NCI-H526 treated with DMSO at 0.1 percent for 48 hours (cell line): ENCODE measurements at places on chromosomes 7 and 10.

GRCh38 chr7:138838166-138838565 lies 40.2 kb upstream of the ATP6V0A4 start:
- DNase-seq = no peak

DNA sequence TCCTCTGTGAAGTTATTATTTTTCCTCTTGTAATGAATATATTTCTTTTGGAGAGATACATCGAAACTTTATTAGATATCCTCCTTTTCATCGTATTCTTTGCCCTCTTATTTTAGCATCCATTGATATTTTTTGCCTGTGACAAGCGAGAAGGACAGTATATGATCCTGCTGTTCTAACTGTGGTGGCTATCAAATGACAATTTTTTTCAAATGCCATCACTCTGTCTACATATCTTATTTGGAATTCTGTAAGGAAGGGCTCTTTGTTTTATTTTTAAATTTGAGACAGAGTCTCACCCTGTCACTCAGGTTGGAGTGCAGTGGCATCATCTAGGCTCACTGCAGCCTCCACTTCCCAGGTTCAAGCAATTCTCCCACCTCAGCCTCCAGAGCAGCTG lies 128.5 kb downstream of the LYZL1 start:
- no peak for DNase-seq

DNA sequence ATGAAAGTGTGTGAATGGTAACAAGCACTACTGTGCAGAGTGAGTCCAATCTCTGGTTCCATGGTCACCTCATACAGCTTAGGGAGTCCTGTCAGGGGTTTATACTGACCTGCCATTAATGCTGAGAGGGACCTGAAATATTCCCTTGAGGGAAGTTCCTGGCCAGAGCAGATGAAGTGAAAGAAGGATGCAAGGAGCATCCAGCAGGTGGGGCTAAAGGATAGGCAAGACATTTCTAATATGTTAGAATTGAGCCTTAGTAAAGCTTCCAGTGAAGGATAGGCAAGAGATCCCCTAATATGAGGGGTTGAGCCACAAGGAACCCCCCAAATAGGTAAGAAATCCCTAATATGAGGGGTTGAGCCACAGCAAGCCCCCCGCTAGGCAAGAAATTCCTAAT lies 25.5 kb upstream of the FAM221A start:
- DNase-seq = no peak

- no peak for DNase-seq
Observed at GRCh38 chr7:500521-501420, 18.9 kb downstream of the PDGFA start.

- no peak for DNase-seq
Observed at GRCh38 chr7:138875794-138876193, 77.8 kb upstream of the ATP6V0A4 start.

DNA sequence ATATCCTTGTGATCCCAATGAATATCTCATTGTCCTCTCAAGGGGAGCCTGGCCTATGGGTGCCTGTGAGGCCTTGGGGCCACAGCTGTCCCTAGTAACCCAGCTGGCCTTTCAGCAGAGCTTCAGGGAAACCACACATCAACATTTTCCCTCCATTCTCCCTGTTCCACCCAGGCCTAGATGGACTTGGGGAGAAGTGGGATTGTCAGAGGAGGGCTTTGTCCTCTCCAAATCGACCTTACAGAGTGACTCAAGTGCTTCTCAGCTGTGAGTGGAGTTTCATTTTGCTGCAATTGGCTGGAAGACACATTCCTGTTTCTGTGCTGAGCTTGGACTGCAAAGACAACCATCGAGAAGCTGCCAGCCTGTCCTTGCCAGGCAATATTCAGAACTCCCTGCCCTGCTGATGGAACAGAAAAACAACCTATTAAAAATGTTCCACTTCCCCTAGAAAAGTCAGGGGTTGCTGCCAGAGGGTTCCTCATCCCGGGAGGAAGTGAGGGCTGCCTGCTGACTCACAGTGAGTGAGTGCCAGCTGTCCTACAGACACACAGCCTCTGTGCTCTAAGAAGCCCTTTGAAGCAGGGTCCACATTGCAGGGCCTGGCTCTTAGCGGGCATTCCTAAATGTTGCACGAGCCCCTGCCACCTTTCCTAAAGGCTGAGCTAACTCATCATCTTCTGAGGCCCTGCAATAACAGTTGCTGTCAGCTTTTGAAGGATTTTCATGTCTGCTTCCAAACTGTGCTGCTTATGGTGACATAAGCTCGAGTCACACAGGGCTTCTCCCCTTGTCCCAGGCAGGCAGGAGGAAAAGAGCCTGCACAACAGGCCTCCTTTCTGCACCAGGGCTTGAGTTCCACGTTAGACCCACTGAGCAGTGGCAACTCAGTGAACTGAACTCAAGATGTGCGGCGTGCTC lies 20.5 kb downstream of the STRA8 start:
- no peak for DNase-seq

GRCh38 chr7:101395376-101395775 lies 32.7 kb downstream of the COL26A1 start:
- DNase-seq = no peak

DNA sequence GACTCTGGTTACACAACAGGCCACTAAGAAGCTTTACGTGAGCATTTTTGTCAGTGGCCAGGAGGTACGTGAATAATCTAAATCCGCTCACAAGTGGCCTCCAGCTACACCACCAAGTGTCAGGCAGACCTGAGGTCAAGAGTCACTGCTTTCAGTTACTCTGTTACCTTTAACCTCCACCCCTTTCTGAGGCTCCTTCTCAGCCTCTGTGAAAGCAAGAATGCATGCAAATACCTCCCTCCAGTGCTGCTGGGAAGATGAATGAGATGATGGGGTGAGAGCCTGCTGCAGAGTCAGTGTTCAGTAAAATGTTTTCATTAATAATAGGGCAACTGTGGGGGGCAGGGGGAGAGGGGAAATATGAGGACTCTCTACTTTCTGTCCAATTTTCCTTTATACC lies 11.2 kb downstream of the DDC start:
- DNase-seq = no peak

DNA sequence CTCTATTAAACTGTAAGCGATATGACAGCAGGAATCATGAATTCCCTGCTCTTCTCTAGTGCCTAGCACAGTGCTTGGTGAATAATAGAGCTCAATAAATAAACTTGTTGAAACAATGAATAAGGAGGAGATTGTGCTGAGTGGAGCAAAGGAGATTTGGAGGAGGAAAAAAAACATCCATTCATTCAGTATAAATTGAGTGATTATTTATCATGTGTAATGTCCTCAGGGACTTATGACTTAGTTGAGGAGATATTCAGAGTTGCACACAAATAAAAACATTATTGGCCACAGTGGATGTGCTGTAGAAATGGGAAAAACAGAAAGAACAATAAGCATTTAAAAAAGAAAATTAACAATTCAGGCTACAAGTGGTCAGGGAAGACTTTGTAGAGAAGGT lies 125.7 kb downstream of the FOXP2 start:
- no peak for DNase-seq

DNA sequence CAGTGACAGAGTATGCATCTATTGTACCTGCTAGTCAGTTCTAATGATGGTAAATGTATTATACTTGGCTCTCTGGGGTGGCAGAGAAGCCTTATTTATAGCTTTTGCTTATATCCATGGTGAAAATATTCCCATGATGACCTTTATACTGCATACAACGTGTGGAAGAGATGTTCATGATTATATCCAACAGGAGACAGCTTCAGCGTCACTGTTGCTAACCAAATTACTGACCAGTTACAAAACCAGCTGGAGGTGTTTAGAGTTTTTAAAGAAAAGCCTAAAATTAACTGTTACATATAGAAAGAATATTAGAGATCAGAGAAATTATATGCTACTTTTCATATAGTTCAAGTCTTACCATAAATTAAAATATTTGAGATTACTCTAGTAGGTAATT lies 280.8 kb downstream of the ETV1 start:
- DNase-seq = no peak

DNA sequence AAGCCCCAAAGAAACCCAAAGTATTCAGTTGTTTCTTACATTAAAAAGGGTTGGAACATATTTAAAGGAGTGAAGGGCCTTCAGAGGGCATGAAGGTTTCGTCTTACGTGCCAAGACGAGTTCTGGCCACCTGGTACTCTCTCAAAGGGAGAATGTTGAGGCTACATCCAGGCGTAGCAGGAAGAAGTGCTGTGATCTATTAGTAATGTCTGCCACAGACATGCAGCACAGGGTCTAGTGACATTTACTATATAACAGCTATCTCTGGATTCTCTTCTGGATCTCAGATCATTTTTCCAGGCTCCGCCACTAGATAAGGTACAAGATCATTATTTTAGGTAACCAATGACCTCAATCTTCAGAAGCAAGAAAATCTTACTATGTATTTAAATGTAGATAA lies 76.5 kb upstream of the ARID5B start:
- no peak for DNase-seq

GRCh38 chr7:66609176-66609575 lies 19.5 kb upstream of the KCTD7 start:
- no peak for DNase-seq

- no peak for DNase-seq
Observed at GRCh38 chr10:78756604-78757343, 312.0 kb upstream of the ZMIZ1 start.

GRCh38 chr10:125548356-125548755 lies 134.6 kb downstream of the TEX36 start:
- no peak for DNase-seq

- DNase-seq = no peak
Observed at GRCh38 chr7:54860843-54861242, 101.8 kb upstream of the SEC61G start.

DNA sequence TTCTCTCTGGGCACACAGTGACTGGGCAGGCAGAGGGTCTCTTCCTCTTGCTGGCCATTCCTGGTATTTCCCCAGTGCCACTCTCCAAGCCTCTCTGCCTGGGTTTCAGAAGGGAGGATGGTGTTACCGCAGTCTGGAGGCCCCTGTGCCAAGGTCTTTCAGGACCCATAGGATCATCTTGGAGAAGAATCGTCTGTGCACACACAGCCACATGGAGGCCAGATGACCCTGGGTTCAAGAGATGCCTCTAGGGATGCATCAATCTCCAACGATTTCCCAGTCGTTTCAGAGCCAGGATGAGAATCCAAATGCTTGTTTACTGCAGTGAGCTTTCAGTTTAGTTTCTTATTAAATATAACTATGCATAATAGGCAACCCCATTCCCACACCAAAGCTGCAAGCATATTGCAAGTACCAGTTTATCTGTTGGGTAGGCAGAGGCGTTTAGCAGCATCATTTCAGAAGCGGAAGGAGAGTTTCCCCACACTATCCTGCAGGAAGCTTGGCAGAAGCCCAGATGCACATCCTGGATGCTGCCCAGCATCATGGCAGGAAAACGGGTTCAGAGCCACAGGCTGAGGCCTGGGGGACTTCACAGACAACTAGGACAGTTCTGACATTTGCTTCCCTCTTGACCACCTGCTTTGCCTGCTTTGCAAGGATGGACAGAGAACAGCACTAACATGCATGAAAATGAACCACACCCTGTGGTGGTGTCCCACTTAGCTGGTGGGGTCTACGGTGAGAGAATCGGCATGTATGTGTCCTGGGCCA lies 134.7 kb upstream of the FAM20C start:
- DNase-seq = no peak

GRCh38 chr7:25369786-25370185 lies 141.5 kb upstream of the NPVF start:
- no peak for DNase-seq

DNA sequence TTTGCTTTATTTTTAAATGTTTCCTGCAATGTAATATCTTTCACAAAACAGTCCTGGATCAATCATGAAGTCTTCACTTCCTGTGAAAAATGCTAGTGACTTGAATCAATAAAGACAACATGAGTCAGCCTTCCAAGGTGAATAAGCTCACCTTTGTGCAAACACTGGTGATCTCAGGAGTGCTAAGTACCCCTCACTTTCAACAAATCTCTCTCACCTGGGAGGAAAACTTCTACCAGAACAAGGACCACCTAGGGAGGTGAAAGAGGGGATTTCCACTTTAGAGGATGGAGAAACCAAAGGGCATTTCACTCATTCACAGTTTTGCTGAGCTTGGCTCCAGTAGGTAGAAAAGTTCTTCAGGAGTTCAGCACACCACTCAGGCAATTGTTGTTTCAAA lies 64.8 kb downstream of the CALD1 start:
- DNase-seq = no peak

GRCh38 chr10:32388258-32389027 lies 41.5 kb upstream of the EPC1 start:
- DNase-seq = no peak

DNA sequence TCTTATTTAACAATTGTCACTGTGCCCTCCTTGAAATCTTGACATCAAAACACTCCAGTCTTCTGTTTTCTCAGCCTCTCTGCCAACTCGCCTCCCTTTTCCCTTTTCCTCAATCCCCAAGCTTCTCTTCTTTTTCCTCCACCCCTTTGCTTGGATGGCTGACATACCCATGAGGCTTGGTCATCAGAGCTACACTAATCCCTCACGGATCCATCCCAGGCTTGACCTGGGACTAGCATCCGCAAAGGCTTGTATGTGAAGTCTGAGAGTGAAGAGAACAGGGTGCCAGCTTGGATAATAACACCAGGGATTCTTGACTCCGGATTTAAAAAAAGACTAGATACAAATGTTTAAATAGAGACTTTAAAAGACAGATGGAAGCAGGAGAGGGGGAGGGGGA lies 428.8 kb upstream of the C7orf33 start:
- no peak for DNase-seq
